Endodermal cell (in vitro differentiated cells): ENCODE measurements at places on chromosomes 13 and 19.

DNA sequence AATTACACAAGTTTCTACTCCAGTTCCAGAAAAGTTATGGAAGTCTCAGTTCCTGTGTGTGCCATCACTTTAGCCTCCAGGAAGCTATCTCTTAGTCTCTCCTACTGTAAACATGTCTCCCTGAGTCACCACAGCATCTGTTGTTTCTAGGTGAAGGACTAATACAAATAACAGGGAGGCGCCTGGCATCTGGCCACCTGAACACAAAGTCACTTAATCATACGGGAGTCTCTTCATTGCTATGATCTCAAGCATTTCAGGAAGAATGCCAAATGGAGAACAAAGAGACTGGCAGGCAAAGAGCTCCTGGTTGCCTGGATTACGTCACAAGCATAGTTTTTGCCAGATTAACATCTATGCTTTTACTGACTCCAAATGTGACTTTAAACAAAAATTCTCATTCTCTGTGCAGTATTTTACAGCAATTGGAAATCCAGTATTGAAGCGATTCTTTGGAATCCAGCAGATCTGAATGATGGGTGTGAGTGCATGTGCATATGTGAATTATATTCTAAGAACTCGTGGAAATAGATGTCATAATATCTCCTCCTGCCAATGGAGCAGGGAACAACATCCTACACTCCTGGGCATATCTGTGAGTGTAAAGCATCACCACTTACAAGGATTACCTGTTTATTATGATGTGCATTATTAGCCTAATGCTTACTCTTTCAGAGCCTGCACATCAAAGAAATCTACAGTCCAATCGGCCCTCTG, 572.8 kb downstream of the PCDH9 start:
- no peaks in the 10 kb centered on the region for H3K27me3 ChIP-seq
- H3K27ac ChIP-seq: no peak overlapping the region
- DNase-seq: no peak
- no peak overlapping the region for H3K4me3 ChIP-seq
- no peaks in the 10 kb centered on the region for H3K36me3 ChIP-seq
- H3K4me1 ChIP-seq: no peaks in the 10 kb centered on the region

DNA sequence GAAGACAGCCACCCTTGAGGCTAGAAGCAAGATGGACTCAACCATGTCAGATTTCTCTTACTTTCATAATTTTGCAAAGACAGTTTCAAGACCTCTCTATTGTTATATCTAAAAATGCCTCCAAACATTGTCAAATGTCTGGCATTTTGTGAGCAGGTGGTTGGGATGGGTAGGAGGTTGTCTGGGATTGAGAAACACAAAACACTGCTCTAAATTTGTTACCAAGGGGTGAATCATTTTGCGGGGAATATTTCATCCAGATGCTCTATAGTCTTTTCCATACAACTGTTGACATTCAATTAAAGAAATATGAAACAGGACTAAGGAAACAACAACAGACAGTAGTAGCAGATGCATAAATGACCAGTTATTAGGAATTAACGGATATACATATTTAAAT, 208.2 kb downstream of the ITGBL1 start:
- no peak overlapping the region for H3K27ac ChIP-seq
- no peaks in the 10 kb centered on the region for H3K36me3 ChIP-seq
- H3K4me3 ChIP-seq: no peak overlapping the region
- H3K4me1 ChIP-seq: no peaks in the 10 kb centered on the region
- H3K27me3 ChIP-seq: no peaks in the 10 kb centered on the region
- no peak for DNase-seq

DNA sequence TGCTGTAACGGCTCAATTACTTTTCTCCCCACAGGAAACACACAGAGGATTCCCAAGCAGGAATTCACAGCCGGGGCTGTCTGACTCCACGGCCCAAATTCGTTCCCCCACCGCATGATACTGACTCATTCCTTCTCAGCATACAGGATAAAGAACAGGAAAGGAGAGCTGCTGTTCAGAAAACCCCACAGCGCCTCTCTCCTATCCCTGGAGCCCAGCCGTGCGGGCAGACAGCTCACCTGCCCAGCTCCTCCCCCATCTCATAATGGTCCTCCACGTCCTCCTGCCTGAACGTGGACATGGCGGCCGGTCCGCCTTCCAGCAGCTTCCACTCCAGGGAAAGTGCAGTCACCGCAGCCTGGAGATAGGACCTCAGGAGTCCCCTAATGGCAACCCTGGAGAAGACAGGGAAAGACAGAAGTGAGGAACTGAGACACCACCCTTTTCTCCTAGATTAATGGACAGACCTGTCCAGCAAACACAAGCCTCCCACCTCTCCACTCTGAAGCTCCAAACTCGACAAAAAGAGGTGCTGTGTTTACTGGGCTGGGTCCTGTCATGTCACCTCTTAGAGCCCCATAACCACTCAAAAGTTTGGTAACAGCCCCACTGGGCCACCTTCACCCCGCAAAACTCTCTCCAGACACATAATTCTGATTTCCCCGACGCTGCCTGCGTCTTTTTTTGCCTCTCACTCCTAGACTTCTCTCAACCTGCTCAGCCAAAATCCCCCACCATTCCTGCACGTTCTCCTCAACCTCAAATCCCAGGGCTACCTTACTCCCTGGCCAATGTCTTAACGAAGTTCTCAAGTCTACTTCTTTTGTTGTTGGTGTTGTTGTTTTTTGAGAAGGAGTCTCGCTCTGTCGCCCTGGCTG, 1.2 kb downstream of the DAPK3 start:
- H3K27me3 ChIP-seq: no peaks in the 10 kb centered on the region
- DNase-seq: peak; percentile 88

GRCh38 chr13:82947683-82948082, 934.6 kb downstream of the SLITRK1 start:
- H3K4me3 ChIP-seq: no peak overlapping the region
- H3K27ac ChIP-seq: no peak overlapping the region
- H3K36me3 ChIP-seq: no peaks in the 10 kb centered on the region
- DNase-seq: no peak
- no peaks in the 10 kb centered on the region for H3K4me1 ChIP-seq

DNA sequence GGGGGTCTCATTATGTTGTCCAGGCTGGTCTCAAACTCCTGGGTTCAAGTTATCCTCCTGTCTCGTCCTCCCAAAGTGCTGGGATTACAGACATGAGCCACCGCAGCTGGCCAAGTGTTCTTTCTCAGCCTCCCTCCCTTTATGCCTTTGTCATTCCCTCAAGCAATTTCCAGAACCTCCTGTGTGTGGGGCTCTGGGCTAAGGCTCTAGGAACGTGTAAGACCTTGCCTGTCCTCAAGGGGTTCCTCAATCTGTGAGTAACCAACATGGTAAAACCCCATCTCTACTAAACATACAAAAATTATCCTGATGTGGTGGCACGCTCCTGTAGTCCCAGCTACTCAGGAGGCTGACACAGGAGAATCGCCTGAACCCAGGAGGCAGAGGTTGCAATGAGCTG, 15.5 kb upstream of the SPACA4 start:
- no peak for DNase-seq
- no peaks in the 10 kb centered on the region for H3K36me3 ChIP-seq
- no peaks in the 10 kb centered on the region for H3K4me1 ChIP-seq
- no peak overlapping the region for H3K4me3 ChIP-seq

GRCh38 chr13:66895780-66896179, 334.4 kb downstream of the PCDH9 start:
- no peaks in the 10 kb centered on the region for H3K27me3 ChIP-seq
- DNase-seq: no peak
- H3K4me3 ChIP-seq: no peak overlapping the region
- H3K36me3 ChIP-seq: no peaks in the 10 kb centered on the region

DNA sequence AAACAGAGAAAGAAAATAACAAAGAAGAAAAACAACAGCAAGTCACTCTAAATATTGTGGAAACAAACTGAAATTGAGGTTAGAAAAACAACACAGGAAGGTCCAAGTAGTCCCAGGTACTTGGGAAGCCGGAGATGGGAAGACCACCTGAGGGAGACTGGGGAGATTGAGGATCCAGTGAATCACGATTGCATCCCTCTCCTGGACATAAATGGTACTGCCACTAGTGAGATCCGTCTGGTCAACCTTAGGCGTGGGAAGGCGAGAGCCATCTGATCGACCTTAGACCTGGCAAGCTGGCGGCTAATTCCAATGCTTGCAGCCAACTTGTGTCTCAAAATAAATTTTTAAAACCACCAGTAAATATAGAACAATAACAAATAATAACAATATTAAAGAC, 81.9 kb downstream of the ZNF726 start:
- no peaks in the 10 kb centered on the region for H3K4me1 ChIP-seq
- H3K36me3 ChIP-seq: no peaks in the 10 kb centered on the region
- H3K4me3 ChIP-seq: no peak overlapping the region
- DNase-seq: peak; percentile 66

GRCh38 chr19:1055028-1055425, 11.9 kb upstream of the ARHGAP45 start:
- no peak overlapping the region for H3K27ac ChIP-seq
- DNase-seq: no peak
- no peak overlapping the region for H3K4me3 ChIP-seq
- H3K27me3 ChIP-seq: no peaks in the 10 kb centered on the region
- no peaks in the 10 kb centered on the region for H3K4me1 ChIP-seq

DNA sequence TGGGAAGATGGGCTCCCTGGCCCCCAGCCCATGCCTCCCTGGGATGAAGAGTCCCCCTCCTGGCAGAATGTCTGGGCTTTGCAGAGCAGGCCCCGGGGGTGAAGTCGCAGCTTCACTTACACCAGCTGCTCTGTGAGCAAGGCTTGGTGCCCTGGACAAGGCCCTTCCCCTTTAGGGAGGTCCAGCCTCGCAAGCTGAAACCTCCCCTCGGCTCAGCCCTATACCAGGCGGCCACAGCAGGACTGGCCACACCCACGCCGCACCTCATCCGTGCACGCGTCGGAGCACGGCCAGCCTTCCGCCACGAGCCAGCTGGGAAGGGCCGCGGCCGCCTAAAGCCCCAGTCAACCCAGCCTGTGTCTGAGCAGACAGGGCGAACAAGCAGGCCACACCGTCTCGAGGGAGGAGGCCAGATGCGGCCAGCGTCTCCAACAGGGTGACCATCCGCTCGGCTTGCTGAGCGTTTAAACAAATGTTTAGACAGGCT, 83.2 kb upstream of the MCF2L start:
- H3K36me3 ChIP-seq: peaks cover 23% of the 10 kb centered on the region
- no peaks in the 10 kb centered on the region for H3K27me3 ChIP-seq
- H3K4me3 ChIP-seq: peak overlapping the region; percentile 47
- peaks cover 7% of the 10 kb centered on the region for H3K4me1 ChIP-seq
- no peak overlapping the region for H3K27ac ChIP-seq

DNA sequence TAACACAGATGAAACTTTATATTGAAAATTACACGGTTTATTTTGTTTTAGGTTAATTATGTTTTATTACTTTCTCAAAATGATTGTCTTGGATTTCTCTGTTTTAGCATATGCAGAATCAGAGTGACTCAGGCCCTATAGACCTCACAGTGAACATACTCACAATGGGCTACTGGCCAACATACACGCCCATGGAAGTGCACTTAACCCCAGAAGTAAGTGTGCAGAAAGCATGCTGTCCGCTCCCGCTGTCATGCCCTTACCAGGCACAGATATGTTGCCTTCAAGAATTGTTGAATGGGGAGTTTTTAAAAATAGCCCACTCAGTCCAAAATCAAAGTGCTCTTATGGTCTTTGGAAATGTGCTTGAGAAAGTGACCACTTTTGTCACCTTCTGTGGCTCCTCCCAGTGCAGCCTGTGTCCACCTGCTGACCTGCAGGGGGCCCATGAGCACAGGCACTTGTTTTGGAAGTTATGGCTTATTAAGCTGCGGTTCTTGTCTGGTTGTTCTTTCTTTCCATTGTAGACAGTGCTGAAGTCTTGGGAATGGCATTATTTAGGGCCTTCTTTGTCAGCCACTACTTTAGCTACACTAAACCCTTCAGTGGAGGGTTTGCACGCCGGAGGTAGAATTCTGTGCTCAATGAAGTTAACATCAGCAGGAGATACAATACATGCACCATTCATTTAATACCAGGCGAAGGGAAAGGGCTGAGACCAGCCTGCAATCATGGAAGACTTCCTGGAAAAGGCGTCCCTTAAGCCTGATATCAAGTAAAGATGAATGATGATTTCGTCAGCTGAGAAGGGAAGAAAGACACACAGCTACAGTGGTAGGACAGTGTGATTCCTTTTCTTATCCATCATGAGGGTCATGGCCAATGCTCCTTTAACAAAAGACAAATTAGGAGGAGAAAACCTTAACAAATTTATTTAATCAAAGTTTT, 36.7 kb downstream of the CUL4A start:
- H3K4me1 ChIP-seq: peaks cover 2% of the 10 kb centered on the region
- peaks cover 92% of the 10 kb centered on the region for H3K36me3 ChIP-seq
- no peak overlapping the region for H3K27ac ChIP-seq
- H3K4me3 ChIP-seq: no peak overlapping the region
- H3K27me3 ChIP-seq: no peaks in the 10 kb centered on the region

GRCh38 chr13:94860981-94861407, 148.6 kb upstream of the SOX21 start:
- no peak for DNase-seq
- H3K4me3 ChIP-seq: no peak overlapping the region
- H3K4me1 ChIP-seq: no peaks in the 10 kb centered on the region
- peaks cover 19% of the 10 kb centered on the region for H3K27me3 ChIP-seq
- H3K36me3 ChIP-seq: no peaks in the 10 kb centered on the region

DNA sequence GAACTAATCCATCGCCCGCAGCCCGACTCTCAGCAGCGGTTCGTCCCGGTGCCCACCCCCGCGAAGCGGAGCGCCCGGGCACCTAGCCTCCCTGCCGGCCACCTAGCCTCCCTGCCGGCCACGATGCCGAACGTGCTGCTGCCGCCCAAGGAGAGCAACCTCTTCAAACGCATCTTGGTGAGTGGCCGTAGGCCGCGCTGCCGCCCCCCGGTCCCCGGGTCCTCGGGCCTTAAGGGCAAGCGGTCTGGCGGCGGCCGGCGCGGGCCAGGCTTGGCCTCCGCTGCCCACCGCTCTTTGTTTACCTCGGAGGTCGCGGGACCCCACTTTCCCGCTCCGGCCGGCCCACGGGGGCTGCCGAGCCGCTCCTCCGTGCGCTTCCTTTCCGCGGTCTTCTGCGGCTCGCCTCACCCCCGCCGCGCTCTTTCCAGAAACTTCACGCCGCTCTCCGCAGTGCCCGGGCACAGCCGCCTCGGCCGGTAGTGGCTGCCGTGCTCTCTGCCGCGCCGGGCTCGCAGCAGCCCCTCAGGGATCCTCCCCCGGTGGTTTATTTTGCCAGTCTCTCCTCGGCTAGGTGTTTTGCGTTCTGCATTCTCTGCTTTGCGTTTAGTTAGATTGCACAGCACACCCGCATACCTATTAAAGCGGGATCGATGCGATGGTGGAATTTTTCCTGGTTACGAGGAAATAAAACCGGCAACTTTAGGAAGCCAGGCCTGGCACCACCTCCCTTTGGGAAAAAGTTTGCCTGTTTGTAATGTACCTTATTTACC, 524 bp downstream of the NAA16 start:
- H3K4me3 ChIP-seq: peak overlapping the region; percentile 99
- peak; percentile 69 for DNase-seq
- peak overlapping the region; percentile 94 for H3K27ac ChIP-seq

GRCh38 chr13:23450340-23451046, 17.0 kb upstream of the SACS start:
- H3K27me3 ChIP-seq: no peaks in the 10 kb centered on the region
- no peaks in the 10 kb centered on the region for H3K36me3 ChIP-seq
- peak overlapping the region; percentile 95 for H3K27ac ChIP-seq
- no peak overlapping the region for H3K4me3 ChIP-seq
